SW 1271 (cell line): ENCODE measurements at places on chromosomes 2 and 18.

GRCh38 chr2:80102026-80102425 is 202.5 kb downstream of the LRRTM1 start:
- no peak for DNase-seq

GRCh38 chr2:134119117-134119712 is 134.7 kb upstream of the MGAT5 start:
- DNase-seq: no peak

DNA sequence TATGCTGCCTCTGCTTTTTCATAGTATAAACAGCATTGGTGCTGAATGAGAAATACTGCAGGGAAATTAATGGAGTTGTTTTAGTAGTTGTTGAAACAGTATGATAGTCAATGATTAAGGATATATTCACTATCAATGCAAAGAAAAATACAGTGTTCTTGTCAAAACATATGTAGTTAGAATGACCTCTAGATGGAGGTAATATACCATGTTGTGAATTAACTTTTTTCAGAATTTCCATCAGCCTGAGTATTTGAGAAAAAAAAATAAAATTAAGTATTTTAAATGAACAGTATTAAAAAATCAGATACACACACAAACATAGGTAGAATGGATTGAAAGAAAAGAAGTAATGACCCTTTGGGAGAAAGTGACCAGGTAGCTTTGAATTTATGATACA is 59.5 kb downstream of the RMDN2 start:
- no peak for DNase-seq

DNA sequence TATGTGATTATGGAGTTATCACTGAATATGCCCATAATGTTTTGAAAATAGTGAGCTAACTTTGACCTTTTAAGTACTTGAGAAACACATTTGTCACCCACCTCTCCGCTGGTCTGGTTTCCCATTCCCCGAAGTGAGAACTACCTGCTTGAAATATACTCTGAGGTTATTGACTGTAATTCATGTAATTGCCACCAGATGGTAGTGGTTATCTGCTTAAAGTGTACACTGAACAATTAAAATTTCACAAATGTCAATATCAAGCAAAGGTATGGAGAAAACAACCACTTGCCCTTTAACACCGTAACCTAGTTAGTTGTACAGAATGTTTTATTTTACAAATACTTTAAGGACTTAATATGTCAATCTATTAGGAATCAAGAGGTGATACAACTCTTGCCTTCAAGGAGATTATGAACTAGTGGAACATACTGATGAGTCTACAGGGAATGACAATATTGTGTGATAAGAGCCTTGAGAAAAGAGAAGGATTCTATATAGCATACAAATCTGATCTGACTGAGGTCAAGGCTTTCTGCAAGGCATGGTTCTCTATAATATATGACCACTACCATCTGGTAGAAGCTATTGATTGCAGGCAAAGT is 316.8 kb upstream of the KCNH7 start:
- DNase-seq: no peak

DNA sequence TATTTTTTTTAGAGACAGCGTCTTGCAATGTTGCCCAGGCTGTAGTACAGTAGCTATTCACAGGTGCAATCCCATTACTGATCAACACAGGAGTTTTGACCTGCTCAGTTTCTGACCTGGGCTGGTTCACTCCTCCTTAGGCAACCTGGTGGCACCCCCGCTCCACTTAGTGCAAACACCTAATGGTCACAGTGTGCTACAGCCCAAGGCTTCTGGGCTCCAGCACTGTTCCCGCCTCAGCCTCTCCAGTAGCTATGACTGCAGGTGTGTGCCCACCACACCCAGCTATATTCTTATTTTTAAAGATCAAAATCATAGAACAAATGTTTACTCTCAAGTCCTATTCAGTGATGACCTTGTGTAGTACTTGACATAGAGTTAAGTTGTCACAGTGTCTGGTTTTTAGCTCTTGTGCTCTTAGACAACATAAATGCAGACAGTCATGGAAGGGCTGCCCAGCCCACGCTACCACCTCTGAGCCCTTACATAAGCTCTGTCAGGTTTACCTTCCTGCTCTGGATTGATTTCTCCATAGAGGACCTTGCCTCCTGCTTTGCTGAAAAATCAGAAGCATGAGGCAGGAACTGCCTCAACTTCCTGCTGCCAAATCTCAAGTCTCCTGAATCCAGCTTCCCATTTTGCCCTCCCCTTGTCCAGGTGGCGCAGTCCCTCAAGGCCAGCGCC is 82.2 kb upstream of the SLC1A4 start:
- no peak for DNase-seq

DNA sequence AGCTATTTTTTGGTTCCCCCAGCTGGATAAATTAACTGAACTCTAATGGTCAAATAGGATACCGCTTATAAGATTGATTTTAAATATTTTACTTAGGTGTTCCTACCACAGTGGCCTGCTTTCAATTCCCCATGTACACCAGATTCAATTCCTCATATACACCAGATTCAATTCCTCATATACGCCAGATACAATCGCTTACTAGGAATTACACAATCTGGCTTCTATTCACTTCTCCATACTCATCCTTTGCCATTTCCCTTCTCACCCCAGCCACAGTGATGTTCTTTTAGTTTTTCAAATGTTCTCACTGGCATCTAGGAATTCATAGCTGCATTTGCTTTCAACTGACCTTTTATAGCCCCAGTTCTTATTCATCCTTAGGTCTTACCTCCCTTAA is 66.5 kb downstream of the SLC40A1 start:
- no peak for DNase-seq

DNA sequence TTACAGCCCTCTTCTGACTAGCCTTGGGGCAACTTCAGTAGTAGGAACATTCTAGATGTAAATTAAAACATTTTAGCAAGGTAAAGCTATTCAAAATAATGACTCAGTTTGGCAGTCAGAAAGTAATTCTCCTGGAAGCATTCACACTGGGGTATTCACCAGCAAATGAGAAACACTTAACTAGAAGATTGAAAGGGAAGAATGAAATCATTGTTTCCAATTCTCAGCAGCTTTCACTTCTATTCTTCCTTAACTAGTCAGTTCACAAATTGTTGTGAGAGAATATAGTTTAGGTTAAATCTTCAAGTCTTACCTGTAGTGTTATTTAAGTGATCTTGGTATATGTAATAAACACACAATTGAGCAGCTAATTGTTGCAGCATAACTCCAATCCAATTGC is 1135.6 kb upstream of the FAM98A start:
- no peak for DNase-seq
